ENCODE measurements at places on chromosomes 1 and 21.

DNA sequence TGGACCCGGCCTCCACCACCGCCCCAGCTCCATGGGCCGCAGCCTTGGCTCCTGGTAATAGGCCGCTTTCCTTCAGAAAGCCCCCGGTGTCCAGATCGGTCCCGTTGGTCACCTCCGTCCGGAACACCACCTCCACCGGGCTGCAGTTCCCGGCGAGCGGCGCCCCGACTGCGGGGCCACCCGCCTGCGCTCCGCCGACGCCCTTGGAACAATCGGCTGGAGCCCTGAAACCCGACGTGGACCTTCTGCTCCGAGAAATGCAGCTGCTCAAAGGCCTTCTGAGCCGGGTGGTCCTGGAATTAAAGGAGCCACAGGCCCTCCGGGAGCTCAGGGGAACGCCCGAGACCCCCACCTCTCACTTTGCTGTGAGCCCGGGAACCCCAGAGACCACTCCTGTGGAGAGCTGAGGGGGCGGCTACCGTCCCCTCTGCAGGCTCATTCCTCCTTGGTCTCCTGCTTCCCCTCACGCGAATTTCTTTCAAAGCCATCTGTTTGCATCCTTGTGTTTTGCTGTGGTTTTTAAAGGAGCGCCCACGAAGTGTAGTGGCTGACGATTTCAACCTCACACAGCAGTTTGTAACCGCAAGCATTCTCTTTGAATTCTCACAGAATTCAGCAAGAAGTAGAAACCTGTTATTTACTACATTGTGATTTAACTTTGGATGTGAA, 6.0 kb downstream of the FCRLB start:
- peak; percentile 67 for DNase-seq

- no peak for DNase-seq
These were observed 133.6 kb downstream of the SYF2 start for GRCh38 chr1:25098717-25099116.

DNA sequence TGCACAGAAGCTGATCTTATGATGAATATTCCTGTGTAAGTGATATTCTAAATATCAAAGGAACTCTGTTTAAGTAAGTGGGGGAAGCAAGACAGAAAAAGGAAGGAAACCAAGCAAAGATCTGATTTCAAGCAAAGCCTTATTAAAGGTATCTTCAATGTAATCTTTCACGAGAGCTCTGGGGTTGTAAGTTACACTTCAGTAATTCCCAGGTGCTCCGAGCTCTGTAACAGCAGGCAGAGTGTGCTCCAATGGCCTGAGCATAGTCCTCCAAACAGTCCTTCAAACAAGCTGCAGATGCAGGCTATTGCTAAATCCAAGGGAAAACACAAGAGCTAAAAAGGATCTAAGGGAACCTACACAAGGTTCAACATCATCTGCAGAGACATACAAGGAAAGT, 949.7 kb upstream of the TMPRSS15 start:
- no peak for DNase-seq

DNA sequence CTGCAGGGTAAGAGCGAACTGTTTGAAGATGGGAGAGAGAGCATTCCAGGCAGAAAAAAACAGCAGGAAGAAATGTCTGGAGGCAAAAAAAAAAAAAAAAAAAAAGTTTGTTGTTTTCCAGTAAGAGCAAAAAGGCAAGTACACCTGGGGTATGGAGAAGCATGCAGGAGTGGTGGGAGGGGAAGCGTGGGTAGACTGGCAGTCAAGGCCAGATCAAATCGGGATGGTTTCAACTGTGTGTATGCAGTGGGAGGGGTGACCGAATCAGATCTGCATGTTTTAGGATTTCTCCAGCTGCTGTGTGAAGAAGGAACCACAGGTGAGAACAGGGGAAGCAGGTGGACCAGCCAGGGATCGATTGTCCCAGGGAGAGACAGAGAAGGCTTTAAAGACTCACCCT, 34.7 kb downstream of the CSMD2 start:
- no peak for DNase-seq

DNA sequence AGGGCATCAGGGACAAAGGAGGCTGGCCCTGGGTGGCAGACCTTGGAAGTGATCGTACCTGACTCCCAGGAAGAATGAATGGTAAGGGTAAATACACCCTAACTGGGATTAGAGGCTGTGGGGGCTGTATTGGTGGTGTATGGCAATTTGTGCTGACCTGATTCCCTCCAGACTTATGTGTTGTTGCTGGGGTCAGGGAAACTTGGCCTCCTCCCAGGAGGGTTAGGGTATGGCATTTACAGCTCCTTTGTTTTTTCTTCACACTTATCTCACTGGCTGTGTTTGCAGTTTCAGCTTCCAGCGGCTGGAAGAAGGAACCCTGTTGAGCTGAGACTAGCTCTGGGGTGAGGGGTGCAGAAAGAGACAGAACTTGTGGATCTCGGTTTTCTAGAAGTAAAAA, 8.2 kb downstream of the VANGL1 start:
- no peak for DNase-seq

- peak; percentile 90 for DNase-seq
These were observed 4.0 kb downstream of the SHISAL2A start for GRCh38 chr1:52636721-52637695.

DNA sequence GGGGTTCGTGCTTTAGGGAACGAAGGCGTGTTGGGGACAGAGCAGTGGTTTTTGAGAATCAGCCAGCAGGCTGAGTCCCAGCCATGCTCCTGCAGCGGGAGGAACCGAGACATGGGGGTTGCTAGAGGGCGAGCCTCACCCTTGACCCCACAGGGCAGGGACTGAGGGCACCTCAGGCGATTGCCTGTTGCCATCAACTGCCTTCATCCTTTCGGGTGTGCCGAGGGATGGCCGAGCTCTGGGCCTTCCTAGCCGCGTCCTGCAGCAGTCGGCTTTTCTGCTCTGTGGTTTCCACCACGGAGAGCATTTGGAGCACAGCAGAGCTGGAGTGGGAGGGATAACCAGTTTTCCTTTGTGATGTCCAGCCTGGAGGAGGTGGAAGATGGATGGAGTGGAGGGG, 13.3 kb downstream of the SPSB1 start:
- DNase-seq: no peak

GRCh38 chr21:28639737-28640136, 352.9 kb downstream of the LTN1 start:
- no peak for DNase-seq

DNA sequence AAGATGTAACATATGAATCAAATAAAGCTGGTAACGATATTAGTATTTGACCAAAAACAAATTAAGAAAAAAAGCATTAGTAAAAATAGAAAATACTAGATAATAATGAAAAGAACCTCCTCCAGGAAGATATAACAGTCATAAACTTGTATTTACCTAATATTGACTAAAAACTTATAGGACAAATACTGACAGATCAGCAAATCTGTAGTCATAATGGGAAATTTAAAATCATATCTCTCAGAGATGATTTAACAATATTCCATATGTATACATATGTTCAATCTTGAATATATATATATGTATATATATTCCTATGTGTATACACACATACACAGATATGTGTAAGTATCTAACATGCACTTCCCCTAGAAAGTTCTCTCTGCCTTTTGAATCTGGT, 52.0 kb upstream of the FGGY start:
- no peak for DNase-seq

GRCh38 chr1:112686835-112687234, 12.4 kb downstream of the MOV10 start:
- no peak for DNase-seq

DNA sequence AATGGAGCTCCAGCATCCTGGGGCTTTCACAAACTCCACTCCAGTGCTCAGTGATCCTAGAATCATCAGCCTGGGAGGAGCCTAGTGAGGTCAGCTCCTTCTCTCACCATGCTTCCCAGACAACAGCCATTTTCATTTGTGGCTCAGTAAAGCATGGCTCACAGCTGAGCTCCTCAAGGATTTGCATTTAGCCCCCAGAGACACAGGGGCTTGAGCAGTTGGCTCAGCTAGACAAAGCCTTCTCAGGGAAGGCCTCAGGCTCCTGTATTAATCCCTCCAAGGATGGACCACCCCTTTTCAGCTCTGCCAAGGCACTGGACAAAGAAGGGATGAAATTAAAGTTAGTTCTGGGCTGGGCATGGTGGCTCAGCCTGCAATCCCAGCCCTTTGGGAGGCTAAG, 39.5 kb downstream of the ERI3 start:
- no peak for DNase-seq

GRCh38 chr1:63199706-63200335, 122.5 kb upstream of the FOXD3 start:
- no peak for DNase-seq

GRCh38 chr1:226355669-226356551, 46.9 kb upstream of the LIN9 start:
- DNase-seq: no peak

DNA sequence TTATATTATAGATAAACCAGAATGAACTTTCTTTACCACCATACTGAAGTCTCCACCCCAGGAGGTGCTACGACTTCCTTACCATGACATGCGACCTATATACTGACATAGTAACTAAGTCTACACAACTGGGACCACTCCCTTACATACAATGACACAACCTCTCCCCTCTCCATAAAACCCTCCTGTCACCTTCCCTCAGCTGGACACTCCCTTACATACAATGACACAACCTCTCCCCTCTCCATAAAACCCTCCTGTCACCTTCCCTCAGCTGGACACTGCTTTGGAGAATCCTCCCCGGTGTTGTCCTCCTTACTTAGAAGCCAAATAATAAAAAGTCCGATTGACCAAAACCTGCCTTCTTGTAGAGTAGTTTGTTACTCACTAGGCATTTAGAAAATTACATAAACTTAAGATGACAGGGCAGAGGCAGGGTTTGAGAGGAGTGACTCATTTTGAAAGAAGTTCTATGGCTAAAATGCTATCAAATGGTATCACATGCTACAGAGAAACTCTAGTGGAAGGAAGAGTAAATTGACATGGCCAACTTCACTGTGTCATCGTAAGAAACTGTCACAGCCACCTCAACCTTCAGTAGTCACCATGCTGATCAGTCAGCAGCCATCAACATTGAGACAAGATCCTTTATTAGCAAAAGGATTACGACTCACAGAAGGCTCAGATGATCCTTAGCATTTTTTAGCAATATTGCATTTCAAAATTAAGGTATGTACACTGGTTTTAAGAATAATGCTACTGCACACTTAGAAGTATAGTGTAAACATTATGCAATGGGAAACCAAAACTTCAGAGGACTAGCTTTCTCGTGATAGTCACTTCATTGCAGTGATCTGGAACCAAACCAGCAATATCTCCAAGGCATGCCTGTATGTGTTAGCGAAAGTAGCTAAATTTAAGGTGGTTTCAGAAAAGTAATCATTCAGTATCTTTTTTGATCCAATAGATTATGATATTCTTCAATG, 56.4 kb downstream of the AHCTF1 start:
- DNase-seq: no peak

GRCh38 chr1:163747261-163747660, 425.5 kb downstream of the NUF2 start:
- DNase-seq: no peak

DNA sequence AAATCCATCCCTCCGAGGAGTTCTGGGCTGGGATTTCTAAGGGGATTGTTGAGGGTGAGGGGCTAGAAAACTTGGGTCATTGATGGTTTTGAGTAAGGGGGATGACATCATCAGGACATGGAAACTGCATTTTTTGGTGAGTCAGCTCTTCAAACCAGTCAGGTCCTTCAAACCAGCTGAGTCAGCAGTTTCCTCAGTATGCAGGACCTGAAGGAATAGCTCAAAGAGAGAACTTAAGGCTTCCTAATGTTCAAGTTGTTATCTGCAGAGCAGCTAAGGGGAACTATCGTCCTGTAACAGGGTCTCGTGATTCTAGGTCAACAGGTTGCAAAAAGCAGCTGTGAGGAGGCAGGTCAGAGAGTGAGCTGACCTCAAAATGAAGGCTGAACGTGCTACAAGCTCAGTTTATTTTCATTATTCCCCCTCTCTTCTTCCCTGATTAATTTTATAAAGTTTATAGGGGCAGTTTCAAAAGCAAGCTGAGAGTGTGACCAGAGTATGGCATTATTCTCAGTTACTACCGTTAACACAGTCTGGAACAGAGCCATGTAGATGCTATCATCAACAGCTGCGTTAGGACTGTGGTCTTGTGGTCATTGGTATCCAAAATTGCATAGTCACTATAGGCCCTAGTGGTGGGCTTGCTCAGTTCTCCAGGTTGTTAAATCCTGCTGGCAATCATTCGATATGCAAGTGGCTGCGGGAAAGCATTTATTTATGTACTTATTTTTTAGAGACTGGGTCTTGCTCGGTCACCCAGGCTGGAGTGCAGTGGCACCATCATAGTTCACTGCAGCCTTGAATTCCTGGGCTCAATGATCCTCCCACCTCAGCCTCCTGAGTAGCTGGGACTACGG, 10.7 kb upstream of the SDC3 start:
- no peak for DNase-seq

DNA sequence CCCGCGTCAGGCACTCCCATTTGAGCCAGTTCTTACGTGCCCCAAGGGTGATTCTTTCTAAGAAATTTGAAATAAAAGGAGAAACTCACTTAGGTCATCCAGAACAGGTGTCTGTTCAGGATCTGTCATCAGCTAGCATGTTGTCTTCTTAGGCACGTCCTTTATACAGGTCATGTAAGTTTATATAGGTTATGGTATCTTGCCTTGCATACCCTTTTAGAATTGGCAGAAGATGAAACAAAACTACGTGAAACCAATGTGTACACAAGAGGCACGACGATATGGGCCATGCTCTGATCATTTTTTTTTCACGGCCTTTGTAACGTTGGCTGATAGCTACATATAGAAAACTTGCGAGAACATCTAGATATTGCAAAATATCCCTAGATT, 579 bp upstream of the GTF2B start:
- no peak for DNase-seq
